Occipital lobe (tissue), 3 donors: ENCODE measurements at places on chromosomes 2 and 18. TPM values are rescaled to one million over a fixed set of nuclear protein-coding genes. Genes with fewer than 3 reads are reported as not detected.

The CPLX4 gene
- total RNA-seq: not detected

The FBXO41 gene
- 27.0 TPM for total RNA-seq

The RPL37A gene
- 3,318 TPM for total RNA-seq

The UGT1A10 gene
- not detected for total RNA-seq

The COL5A2 gene
- total RNA-seq: 18.9 TPM

The HS6ST1 gene
- 85.5 TPM for total RNA-seq

The NEMP2 gene
- 3.4 TPM for total RNA-seq

The HIBCH gene
- 19.2 TPM for total RNA-seq

The CRYBA2 gene
- total RNA-seq: not detected

The PIEZO2 gene
- 8.0 TPM for total RNA-seq

The CACNB4 gene
- total RNA-seq: 70.2 TPM

The TGFA gene
- 14.2 TPM for total RNA-seq

The UGT1A4 gene
- not detected for total RNA-seq

The MAT2A gene
- total RNA-seq: 95.1 TPM

The ANO7 gene
- total RNA-seq: 0.16 TPM

DNA sequence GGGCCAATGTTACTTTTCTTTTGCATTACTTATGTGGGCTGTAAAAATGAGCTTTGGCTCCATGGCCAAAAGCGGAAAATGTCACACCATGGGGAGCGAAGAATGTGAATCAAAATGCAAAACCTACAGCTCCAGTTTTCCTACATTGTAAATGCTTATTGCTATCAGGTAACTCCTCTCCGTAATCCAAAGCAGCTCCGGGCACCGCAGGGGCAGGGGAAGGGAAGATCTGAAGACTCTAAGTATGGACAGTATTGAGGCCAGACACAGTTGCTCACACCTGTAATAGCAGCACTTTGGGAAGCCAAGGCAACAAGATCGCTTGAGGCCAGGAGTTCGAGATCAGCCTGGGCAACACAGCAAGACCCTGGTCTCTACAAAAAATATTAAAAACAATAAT, 7.1 kb upstream of the AGFG1 start:
- no peak for DNase-seq

GRCh38 chr2:108932736-108933332, 56.2 kb downstream of the EDAR start:
- DNase-seq: no peak

DNA sequence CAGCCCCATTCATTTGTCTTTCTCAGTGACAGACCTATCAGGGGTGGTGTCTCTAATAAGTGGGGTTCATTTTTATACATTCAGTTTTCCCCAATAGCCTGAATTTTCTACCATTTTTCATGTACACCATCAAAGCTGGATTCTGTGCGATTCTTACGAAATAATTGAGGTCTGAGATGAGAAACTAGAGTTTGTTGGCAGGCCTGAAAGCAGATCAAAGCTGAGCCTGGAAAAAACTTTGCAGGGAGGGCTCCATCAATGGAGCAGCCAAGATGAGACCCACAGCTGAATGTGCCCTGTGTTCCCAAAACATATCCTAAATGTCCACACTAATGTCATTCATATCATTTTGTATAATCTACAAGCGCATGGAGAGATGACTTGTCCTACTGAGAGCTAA, 4.5 kb upstream of the TMEM200C start:
- no peak for DNase-seq

DNA sequence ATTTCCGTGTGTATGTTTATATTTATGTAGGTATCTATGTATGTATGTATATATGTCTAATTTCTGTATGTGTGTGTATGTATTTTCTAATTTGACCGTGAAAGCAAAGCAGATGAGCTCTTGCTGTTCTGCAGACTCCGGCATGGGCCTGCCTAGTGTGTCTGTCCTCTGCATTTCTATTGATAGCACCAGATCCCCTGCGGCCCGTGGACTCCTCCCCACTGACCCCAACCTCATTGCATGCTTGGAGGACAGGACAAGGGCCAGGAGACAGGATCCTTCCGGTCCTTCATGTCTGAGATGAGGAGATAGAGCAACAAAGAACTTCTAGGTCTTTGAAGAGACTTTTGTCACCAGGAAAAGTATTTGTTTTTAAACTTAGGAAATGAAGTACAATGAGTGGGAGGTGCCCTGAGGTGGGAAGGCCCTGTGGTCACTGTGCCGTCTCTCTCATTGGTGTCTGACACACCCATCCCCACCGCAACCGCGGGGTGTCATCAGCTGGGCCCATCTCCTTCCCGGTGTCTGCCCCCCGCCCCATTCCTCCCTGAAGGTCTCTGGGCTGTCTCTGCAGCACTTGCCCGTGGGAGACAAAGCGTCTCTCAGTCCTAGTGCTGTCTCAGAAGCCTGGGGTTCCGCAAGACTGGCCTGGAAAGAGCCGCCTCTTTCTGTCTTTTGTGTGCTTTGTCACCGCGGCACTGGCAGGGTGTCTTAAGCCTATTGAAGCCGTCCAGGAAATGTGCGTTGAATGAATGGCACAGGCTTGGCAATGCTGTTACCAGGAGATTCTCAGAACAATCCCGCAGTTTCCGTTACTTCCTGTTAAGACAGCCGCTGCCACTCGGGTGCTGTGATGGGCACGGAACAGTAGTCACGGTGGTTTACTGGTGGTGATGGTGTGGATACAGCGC, 216.4 kb downstream of the AGAP1 start:
- no peak for DNase-seq

DNA sequence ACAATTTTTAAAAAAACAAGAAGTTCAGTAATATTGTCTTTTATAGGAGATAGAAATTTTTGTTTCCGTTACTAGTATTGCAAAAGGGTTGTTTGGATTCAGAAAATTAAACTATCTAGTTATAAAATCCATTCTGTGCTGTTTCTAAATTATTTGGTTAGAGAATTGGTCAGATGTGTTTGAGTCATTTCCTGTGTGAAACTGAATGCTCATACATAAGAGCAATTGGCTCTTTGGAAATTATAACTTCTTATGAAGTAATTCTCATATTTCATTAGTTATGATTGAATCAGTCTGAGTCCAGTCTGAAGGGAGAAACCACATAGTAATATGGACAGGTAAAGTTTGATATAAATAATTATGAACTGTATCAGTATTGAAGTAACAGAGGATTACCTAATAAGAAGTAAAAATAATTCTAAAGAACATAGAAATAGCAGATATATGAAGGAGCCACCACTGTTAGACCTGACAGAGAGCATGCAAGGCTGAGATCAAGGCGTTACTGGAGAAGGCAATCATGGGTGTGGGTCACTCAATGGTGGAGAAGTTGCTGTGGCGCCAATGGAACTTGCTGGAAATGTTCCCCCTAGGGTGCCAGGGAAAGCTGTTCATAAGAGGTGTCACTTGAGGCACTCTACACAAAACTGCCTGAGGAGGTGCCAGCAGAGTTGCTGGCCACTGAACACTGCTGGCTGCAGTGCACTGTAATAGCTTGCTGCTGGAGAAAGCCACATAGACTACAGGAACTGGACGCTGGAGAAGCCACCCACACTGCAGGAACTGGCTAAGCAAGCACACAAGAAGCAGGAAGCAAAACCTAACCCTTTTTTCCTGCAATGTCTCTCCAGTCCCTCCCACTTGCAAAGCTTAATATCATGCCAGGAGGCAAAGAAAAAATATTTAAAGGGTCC, 18.0 kb upstream of the FAP start:
- no peak for DNase-seq

GRCh38 chr2:213740453-213740852, 456.2 kb downstream of the SPAG16 start:
- DNase-seq: no peak

GRCh38 chr2:23073056-23073455, 311.9 kb upstream of the KLHL29 start:
- no peak for DNase-seq

DNA sequence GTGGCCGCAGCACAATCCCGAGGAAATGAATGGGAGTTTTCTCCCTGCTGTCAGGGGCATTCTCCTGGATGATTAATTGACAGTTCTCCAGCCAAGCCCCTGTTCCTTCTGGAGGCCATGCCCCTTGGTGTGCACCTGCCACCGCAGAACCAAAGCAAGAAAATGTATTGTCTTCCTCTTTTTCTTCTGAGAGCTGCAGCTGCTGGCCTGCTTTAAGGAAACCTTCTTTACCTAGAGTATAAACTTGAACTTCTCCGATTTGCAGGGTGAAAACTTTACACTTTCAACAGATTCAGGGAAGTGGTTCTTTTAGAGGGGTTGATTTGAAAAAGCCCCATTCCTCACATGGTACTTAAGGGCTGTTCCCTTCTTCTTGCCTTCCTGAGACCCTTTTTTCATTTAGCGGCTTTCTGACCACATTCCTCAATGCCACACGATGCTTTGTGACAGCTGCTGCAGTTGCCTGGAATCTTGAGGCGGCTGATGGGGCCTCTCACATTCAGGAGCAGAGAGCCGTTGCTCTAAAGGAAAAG, 402.8 kb downstream of the TXNL1 start:
- no peak for DNase-seq

DNA sequence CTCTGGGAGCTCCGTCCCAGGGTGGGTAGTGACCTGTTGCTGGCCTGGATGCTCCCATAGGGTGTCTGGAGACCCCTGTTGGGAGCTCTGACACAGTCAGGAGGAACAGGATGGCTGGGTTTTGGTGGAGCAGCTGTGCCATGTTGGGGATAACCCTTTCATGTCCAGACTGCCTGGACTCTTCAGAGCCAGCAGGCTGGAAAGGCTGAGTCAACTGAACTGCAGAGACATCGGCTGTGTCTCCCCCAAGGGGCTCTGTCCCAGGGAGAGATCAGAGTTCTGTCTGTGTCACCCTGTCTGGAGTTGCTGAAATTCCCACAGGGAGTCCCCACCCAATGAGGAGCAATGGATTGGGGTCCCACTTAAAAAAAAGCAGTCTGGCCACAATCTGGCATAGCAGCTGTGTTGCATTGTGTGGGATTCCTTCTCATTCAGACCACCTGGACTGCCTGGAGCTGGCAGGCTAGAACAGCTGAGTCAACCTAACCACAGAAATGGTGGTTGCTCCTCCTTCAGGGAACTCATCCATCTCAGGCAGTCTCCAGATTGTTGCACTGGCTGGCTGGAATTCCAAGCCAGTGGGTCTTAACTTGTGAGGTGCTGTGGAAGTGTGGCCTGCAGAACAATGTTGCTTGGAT, 37.2 kb downstream of the AGPS start:
- DNase-seq: no peak

DNA sequence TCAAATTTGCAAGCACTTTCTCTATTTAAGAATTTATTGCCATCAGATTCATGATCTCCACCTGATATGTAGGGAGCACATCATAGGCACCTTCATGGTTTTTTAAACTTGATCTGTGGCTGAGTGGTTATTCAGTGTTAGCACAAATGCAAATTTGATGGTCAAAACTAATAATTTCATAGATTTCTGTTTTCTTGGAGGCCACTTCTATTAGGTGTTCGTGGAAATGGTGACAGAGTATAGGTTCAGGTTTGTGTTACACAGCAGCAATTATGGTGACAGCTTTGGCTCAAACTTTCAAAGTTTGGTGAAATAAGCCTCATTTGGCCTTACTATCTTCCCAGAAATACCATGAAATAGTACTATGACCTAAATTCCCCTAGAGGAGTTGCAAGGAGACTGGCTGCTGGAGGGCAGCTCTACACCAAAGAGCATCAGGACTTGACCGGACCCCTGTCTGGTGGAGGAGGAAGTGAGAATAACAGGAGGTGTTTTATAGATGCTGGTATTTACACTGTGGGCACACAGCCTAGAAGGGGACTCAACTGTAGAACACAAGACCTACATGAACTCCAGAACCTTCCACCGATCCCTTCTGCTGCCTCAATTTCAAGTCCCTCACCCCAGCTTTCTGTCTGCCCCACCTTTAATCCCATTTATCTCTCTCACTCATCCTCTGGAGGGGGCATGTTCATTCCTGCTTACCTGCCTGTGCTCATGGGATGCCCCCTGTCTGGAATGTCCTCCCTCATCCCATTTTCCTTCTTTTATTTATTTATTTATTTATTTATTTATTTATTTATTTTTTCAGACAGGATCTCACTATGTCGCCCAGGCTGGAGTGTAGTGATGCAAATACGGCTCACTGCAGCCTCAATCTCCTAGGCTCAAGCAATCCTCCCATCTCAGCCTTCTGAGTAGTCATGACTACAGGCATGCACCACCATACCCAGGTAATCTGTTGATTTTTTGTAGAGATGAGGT, 132.9 kb upstream of the SIX2 start:
- no peak for DNase-seq

GRCh38 chr2:30277582-30277981, 46.2 kb downstream of the LBH start:
- no peak for DNase-seq

DNA sequence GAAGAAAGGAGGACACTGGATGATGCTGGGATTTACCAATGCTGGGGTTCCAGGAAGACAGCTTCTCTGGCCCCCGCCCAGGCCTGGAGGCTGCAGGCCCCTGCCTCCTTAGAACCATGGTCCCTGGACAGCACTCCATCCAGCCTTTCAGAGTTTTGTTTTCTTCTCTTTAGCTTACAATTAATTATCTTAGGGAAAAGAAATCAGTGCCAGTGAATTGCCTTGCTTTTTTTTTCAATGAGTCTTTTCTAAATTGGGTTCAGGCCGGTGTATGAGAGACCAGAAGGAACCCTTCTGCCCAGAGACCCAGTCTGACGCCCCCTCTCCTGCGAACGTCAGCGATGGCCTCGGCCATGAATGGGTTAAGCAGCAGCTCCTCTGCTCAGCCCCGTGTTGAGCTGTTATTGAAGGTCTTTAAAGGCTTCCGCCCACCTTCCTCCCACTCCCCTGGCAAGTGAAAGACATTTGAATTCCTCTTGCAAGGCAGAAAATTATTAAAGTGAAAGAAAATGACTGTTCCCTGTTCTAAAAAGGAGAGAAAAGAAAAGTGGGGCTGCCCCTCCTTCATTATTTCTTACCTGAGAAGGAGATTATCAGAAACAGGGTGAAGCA, 65.7 kb upstream of the CHMP1B start:
- DNase-seq: no peak

DNA sequence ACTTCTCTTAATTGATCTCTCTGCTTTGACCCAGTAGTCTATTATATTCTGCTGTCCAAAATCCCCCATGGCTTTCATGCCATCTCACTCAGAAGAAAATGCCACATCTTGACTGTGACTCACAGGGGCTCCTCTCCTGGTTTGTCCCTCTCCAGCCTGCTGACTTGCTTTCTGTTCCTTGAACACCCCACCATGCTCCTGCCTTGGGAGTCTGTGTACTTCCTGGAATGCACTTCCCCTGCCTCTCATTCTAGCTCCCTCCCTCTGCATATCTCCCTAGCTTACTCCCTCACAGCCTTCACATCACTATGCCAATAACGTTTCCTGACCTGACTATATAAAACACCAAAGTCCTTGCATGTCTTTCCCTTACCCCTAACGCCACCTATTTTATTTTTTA, 167.2 kb downstream of the TRIB2 start:
- no peak for DNase-seq

DNA sequence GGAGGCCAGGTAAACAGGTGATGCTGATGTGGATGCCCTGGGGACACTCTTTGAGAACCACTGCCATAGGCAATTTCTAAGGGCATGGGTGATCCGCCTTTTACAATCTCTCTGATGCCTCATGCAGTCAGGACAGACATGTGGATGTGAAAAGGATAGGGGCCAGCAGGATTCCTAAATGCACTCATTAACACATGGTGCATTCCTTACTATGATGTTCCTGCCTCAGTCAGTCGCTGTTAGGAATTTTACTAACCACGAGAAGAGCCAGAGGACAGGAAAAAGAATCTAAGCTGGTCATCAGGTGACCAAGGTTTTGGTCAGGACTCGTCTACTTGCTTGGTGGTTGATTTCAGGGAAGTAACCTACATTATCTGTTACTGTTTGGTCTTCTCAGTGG, 191.0 kb downstream of the ARL4C start:
- DNase-seq: no peak

GRCh38 chr2:231392431-231393148, 2.9 kb upstream of the B3GNT7 start:
- DNase-seq: no peak
